ENCODE measurements at places on chromosomes 16 and 17.

DNA sequence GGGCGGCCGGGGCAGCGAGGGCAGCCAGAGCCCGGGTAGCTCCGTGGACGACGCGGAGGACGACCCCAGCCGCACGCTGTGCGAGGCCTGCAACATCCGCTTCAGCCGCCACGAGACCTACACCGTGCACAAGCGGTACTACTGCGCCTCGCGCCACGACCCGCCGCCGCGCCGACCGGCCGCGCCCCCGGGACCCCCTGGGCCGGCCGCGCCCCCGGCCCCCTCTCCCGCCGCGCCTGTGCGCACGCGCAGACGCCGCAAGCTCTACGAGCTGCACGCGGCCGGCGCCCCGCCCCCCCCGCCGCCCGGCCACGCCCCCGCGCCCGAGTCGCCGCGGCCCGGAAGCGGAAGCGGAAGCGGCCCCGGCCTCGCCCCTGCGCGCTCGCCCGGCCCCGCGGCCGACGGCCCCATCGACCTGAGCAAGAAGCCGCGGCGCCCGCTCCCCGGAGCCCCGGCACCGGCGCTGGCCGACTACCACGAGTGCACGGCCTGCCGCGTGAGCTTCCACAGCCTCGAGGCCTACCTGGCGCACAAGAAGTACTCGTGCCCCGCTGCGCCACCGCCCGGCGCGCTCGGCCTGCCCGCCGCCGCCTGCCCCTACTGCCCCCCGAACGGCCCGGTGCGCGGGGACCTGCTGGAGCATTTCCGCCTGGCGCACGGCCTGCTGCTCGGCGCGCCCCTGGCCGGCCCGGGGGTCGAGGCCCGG, 36.1 kb upstream of the ZC3H18 start:
- peak; percentile 92 for DNase-seq

DNA sequence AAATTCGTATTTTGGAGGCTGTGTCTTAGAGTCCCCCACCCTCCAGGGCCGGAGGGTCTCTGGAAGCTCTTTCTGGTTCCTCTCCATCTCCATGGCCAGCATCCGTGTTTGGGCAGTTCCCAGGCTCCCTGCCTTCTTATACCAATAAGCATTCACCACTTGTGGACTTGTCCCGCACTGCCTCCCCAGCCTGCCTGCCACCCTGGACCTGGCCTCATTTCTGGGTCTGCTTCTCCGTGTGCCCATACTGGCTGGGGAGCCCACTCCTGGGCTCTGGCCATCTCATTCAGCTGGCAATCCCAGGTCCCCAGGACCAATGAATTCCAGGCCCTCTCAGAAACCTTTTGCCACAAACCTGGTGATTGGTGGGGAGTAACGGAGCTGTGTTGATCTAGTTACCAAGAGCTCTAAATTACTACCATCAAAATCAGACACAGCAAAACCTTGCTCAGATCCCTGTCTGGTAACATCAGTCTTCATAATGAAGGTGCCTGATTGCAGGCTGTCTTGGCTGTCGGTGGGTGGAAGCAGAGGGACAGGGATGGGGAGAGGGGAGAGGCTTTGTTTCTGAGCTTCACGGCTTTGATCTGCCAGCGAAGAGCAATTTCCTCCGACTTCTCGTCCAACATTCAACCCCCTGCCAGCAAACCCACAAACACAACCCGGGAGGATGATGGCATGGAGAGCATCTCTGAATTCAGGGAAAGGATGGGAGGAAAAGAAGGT, 27.7 kb upstream of the CRHR1 start:
- peak; percentile 35 for DNase-seq

GRCh38 chr16:824601-825000, 24.1 kb upstream of the GNG13 start:
- DNase-seq, result no peak

GRCh38 chr17:2025622-2026309, 632 bp upstream of the RTN4RL1 start:
- peak; percentile 74 for DNase-seq

DNA sequence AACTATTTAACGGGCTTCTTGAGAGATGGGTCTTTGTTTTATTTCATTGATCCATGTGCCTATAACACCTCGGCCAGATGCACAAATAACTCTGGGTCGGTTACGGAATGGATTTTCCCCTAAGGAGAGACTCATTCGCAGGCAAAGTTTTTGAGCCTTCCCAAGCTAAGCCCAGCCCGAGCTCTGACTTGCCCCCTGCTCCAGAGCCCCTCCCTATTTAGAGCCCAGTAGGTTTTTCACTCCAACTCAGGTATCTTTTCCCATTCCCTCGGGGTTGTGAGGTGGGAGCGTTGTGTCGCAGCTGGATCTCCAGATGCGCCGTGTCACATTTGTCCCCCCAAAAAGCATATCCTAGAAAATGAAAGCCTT, 812 bp upstream of the MYOCD start:
- peak; percentile 22 for DNase-seq

DNA sequence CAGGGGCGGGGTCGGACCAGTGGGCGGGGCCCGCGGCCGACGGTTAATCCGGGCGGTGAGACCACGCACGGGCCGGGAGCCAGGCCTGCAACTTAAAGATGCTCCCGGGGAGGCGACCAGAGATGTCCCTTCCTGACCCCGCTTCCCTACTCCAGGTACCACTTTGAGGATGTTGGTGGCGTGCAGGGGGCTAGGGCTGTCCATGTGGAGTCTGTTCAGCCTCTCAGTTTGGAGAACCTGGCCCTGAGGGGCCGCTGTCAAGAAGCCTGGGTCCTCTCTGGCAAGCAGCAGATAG, 580 bp downstream of the RANGRF start:
- peak; percentile 89 for DNase-seq

DNA sequence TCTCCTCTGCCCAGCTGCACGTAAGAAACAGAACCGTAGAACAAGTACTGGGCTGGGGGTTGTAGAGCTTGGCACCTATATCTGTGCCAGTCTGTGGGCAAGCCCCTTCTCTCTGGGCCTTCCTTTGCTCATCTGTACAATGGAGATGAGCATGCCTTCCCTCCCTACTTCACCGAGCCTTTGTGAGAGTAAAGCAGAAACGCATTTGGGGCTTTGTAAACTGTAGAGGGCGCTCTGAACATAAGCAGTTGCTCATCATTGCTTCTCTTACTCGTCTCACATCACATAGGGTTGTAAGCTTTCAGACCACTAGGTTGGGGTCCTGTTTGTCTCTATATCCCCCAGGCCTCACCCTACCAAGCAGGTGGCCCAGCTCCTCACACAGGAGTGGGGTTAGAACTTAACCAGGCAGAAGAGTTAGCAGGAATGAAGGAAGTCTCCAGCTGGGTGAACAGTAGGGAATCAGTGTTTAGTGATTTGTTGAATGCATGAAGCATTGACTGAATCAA, 15.1 kb downstream of the SAMD14 start:
- peak; percentile 85 for DNase-seq
